ENCODE measurements at places on chromosomes 7 and 10.

GRCh38 chr7:40447345-40447744 is 312.5 kb downstream of the SUGCT start:
- DNase-seq = no peak

DNA sequence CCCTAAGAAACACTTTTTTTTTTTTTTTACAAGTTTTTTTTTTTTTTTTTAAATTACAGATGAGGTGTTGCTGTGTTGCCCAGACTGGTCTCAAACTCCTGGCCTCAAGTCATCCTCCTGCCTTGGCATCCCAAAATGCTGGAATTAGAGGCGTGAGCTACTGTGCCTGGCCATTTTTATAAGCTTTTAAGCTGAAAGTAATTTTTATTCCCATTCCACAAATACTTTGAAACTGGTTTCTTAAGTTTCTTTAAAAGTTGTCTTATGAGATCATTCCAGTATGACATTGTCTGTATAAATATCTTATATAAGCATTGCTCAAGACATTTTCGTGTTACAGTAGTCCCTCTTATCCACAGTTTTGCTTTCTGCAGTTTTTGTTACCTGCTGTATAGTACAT is 61.4 kb upstream of the CYP26C1 start:
- DNase-seq = no peak

DNA sequence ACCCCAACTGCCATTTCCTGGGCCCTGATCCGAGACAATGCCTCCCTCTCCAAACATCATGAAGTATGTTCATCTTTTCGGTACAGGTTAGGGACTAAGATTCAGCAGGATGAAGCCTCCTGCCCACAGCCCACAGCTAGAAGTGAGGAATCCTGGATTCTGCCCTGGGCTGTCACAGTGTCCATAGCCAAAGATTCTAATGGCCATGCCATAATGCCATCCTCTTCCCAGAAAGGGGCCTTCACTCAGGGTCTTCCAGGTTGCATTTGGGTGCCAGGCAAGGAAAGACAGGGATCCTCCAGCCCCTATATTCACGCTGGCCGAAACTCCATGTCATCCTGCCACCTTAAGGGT is 15.7 kb upstream of the ZMIZ1 start:
- DNase-seq = no peak

DNA sequence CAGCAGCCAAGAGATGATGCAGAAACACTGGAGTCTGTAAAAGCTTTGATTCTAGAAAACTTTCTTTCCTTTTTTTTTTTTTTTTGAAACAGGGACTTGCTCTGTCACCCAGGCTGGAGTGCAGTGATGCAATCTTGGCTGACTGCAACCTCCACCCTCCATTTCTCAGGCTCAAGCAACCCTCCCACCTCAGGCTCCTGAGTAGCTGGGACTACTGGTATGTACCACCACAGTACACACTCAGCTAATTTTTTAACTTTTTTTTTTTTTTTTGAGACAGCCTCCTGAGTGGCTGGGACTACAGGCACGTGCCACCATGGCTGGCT is 17.0 kb upstream of the BAG3 start:
- no peak for DNase-seq

DNA sequence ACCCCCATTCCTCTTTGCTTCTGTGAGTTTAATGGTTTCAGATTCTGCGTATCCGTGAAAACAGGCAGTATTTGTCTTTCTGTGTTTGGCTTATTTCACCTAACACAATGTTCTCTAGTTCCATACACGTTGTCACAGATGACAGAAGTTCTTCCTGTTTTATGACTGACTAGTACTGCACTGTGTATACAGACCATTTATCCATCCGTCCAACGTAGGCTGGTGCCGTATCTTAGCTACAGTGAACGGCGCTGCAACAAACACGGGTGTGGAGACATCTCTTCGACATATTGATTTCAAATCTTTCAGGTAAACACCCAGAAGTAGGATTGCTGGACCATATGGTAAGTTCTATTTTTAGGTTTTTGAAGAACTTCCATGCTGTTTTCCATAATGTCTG is 181.7 kb downstream of the PARD3 start:
- no peak for DNase-seq

DNA sequence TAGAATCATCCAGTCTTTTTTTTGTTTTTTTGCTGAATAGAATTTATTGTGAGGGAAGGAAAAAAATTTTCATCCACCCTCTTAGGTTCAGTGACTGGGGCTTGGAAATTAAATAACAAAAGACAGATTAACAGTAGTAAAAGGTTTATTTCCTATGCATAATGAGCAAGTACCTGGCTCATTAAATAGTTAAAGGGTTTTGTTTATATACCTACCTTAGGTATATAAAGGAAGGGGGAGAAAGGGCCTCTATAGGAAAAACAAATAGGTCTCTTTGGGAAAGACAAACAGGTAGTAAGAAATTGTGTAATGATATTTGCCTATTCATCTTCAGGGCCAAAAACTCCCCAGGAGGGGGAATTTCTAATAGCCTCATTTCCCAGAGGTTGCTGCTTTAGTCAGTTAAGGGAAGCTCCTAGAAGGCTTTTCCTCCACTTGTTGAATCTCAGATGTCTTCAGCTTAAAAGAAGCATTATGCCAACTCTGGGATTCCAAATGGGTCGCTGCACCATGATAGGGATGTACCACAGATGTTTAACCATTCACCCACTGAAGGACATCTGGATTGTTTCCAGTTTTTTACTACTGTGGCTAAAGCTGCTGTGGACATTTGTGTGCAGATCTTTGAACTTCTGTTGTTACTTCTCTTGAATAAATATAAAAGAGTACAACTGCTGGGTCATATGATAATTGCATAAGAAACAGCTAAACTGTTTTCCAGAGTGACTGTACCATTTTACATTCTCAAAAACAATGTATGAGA is 11.3 kb downstream of the ACADSB start:
- DNase-seq = no peak
